ENCODE measurements at places on chromosomes 12 and 14. TPM values are rescaled to one million over a fixed set of nuclear protein-coding genes. Genes with fewer than 3 reads are reported as not detected.
A peak's percentile ranks its signal among the peaks of the same experiment; 100 is the strongest.

- DNase-seq: no peak
Measured at GRCh38 chr12:54166567-54167499, 22.0 kb downstream of the SMUG1 start.

- no peak for DNase-seq
Measured at GRCh38 chr12:81811778-81812125, 52.6 kb upstream of the PPFIA2 start.

GRCh38 chr12:3247629-3248161 lies 170.5 kb downstream of the TSPAN9 start:
- DNase-seq: no peak

DNA sequence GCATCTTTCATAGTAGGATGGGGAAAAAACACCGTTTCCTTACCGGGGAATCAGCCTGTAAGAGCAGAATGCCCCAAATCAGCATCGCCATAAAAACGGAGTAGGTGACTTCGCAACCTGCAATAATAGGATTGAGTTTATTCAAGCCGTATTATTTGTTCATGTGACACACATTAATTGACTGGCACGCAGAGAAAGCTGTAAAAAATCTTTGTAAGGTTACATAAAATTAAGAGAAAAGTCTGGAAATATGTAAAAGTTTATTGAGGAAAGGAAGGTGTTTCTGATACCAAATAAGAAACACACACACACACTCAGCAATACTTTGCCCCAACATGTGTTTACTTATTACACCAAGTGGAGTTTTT lies 628 bp upstream of the CAPRIN2 start:
- DNase-seq: no peak

- peak; percentile 43 for DNase-seq
Measured at GRCh38 chr14:37594971-37595808, at the start of the genes FOXA1 and TTC6. Gene FOXA1, minus strand, starts transcription at chr14:37595249. Its CDS starts 277 bp downstream, at chr14:37594972. Gene TTC6, plus strand, starts transcription at chr14:37595629. Its CDS starts 26,436 bp downstream, at chr14:37622065.

DNA sequence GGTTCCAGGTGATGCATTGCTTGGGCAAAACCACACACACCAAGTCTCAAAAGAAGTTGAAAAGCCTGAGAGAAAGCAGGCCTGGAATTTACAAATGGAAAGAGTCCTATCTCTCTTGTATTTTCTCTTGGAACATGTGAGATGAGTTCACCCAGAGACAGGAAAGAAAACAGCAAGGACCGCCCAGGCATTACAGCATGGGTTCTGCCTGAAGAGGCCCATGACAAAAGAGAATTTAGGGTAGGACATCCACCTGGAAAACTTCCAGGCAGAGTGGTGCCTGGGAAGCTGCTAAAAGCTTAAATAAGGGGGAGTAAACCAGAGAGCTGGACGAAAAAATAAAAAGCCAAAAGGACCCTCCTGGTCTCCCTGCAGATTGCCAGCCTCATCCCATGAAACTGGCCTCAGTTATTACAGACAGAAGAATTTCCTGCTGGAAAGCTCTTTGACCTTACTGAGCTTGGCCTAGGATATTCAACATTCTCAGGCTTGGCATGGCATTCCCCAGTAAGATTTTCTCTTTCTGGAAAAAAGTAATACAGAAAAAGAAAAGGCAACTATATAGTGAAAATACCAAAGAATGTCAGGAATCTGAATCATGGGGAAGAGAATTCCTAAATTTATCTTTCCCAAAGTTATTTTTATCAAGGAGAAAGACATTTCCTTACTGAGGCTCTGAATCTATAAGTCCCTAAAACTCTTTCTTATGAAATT lies 121.3 kb upstream of the NUDT4 start:
- DNase-seq: no peak

DNA sequence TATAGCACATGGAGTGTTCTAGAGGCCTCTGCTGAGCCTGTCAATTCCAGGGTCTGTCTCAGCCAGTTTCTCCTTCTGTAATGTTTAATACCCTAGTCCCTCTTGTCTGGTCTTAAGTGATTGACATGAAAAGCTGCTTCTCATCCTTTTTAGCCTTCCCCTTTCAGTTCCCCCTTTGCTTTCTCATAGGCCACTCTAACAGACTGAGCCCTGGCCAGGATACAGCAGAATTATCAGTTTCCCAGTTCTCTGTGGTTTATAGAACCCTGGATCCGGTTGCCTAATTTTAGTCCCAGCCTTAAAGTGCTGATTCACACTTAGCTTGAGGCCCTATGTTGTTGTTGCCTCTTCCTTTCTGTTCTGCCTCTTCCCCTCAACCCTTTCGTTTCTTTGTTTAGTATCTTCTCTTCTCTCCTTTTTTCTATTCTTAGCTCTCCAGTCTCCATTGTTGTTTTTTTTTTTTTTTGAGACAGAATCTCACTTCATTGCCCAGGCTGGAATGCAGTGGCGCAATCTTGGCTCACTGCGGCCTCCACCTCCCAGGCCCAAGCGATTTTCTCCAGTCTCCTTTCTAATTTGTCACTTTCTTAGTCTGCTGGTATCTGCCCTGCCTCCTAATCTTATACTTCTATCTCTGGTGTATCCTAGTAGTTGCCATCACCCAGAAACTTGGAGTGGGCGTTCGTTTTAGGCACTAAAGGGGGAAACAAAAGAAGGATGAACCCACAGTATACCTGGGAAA lies 2.9 kb upstream of the BIN2 start:
- no peak for DNase-seq

GRCh38 chr12:93741659-93742109 lies 64.5 kb downstream of the CRADD start:
- DNase-seq: peak; percentile 9

GRCh38 chr12:106265116-106265515 lies 17.3 kb upstream of the CKAP4 start:
- DNase-seq: no peak

- no peak for DNase-seq
Measured at GRCh38 chr14:31419179-31419966, 977 bp downstream of the HEATR5A start.

DNA sequence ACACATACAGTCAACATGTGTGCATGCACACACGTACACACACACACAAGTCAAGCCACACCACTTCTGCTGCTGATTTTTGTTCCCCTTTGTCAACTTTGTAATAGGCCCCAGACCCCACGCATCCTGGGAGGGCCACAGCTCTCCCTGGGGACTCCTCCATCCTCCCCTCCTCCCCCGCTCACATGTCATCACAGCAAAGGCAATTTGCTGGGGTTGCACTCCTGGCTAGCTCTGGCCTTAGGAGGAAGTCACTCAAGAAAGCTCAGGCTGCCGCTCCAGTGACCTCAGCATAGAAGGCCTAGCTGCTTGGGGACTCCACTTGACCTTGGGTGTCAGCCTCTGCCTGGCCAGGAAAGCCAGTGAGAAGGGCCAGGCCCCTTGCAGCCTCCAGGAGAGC lies 27.2 kb downstream of the NGB start:
- DNase-seq: no peak

- no peak for DNase-seq
Measured at GRCh38 chr12:41053046-41053445, 135.1 kb upstream of the PDZRN4 start.

DNA sequence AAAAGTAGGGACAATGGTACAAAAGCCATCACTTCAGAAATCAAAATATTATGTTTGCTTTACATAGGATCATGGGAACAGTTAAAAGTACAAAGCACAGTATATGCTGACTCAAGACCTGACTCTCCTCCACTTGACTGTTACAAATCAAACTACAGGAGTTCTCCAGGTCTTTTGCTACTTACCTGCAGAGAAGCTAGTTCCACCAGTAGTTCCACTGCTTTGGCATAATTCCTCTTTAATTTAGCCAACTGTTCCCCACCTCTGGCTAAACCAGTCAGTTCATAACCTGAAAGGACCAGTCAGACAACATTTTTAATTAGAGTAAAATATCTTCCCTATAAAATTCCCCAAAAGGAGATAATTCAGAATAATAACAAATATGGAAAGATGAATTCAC lies 14.0 kb downstream of the ATP6V1D start:
- no peak for DNase-seq

GRCh38 chr12:122079532-122080081 lies 1.1 kb downstream of the MLXIP start:
- no peak for DNase-seq

GRCh38 chr12:20150835-20151422 lies 217.4 kb upstream of the PDE3A start:
- no peak for DNase-seq

GRCh38 chr14:96503306-96503679 lies 1.1 kb downstream of the PAPOLA start:
- DNase-seq: no peak

GRCh38 chr12:113697651-113698509 lies 226.2 kb upstream of the LHX5 start:
- DNase-seq: no peak

GRCh38 chr12:115144425-115144824 lies 460.4 kb upstream of the TBX3 start:
- no peak for DNase-seq

- no peak for DNase-seq
Measured at GRCh38 chr12:15530361-15530760, 208.1 kb downstream of the PTPRO start.

DNA sequence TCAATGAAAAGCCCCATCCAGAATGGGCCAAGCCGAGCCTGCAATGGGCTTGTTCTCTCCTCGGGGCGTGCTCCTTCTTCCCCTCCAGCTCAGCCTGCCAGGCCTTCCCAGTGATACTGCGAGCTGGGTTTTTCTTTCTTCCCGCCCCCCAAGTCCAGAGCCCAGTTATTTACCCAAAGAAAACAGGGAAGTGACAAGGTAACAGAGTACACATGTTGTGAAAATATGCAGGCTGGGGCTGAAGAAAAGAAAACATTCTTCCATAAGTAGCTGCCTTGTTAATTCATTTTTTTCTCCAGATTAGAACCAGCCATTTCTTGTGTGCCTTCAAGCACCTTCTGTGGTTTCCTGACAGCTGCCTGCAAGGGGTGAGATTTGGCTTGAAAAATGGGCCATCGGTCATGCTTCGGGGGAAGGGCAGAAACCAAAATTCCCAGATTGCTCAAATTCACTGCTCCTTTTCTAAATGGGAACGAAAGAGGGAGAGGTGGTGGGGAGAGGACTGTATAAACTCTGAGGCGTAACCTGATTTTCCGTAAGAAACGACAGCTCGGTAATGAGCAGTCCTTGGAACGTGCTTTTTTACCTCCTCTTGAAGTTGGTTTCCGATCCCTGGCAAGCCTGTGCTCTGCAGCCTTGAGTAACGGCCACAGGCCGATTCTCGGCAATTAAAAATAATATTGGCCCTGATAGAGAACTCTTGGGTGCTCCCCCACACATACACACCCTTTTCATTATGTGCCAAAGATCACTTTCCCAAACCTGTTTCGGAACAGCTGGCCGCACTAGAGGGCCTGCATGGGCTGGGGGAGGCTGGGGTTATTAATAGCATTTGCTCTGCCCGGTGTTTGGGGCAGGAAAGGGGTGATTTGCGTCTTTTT lies 229.4 kb downstream of the ZFP36L1 start:
- DNase-seq: no peak

The FOXN4 gene
- total RNA-seq: not detected

The PTGER2 gene
- total RNA-seq: not detected

The IAPP gene
- total RNA-seq: not detected

The GPRC5D gene
- total RNA-seq: not detected

The KRT78 gene
- total RNA-seq: not detected

The CLEC1A gene
- total RNA-seq: 29.3 TPM

The ATF7 gene
- total RNA-seq: 63.3 TPM
